D341Med (cell line): ENCODE measurements at places on chromosomes 5 and 9.

DNA sequence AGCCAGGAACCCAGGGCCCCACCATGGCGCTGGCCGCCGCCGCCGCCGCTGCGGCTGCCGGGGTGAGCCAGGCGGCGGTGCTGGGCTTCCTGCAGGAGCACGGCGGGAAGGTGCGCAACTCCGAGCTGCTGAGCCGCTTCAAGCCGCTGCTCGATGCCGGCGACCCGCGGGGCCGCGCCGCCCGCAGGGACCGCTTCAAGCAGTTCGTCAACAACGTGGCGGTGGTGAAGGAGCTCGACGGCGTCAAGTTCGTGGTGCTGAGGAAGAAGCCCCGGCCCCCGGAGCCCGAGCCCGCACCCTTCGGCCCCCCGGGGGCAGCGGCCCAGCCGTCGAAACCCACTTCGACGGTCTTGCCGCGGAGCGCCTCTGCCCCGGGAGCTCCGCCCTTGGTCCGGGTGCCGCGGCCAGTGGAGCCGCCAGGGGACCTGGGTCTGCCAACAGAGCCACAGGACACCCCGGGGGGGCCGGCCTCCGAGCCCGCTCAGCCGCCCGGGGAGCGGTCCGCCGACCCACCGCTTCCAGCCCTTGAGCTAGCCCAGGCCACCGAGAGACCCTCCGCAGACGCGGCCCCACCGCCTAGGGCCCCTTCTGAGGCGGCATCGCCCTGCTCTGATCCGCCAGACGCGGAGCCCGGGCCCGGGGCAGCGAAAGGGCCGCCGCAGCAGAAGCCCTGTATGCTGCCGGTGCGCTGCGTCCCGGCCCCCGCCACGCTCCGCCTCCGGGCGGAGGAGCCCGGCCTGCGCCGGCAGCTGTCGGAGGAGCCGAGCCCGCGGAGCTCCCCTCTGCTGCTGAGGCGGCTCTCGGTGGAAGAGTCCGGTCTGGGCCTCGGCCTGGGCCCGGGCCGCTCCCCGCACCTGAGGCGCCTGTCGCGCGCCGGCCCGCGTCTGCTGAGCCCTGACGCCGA, 749 bp downstream of the SOWAHA start:
- DNase-seq: peak; percentile 81

GRCh38 chr9:35711501-35712428, 20.2 kb downstream of the TLN1 start:
- DNase-seq: no peak

GRCh38 chr9:84592918-84593317, 76.6 kb upstream of the NTRK2 start:
- DNase-seq: no peak

DNA sequence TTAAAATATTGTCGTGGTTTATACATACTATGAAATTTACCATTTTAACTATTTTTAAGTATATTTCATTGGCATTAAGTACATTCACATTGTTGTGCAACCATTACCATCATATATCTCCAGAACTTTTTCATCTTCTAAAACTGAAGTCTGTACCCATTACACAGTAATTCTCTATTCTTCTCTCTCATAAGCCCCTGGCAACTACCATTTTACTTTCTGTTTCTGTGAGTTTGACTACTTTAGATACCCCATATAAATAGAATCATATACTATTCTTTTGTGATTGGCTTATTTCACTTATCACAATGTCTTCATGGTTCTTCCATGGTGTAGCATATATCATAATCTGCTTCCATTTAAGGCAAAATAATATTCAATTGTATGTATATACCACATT, 30.3 kb downstream of the NDUFS4 start:
- no peak for DNase-seq

- no peak for DNase-seq
Observed at GRCh38 chr5:145921211-145921610, 15.2 kb upstream of the SH3RF2 start.

- no peak for DNase-seq
Observed at GRCh38 chr5:53463909-53464621, 16.4 kb upstream of the FST start.

DNA sequence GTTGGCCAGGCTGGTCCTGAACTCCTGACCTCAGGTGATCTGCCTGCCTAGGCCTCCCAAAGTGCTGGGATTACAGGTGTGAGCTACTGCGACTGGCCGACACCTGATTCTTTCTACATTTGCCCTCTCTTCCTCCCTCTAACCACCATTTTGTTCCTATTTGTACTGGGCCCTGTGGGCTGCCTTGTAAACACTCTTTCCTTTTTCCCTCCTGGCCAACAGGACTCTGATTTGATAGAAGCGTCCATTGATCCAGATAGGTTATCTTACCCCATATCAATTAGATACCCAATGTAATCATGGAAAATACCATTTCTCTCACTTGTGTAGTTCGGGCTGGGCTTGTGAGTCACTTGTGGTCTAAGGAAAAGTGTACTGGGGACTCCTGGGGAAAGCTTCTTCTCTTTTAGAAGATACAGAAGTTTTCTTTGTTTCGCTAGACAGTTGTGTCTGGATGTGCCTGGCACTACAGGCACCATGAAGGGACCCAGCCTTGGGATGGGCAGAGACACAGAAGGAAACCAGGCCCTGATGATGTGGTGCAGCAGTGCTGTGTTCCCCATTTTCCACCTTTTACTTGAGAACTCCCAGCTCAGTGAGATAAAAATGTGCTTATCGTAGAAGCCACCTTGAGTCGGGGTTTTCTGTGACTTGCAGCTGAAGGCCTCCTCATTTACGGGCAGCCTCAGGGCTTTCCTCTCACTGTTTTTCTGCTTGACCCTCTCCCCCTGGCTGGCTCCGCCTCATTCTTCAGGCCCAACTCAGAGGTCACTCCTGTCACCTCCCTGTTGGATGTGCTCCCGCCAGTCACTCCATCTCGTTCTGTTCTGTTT, 32.8 kb upstream of the CPEB4 start:
- DNase-seq: no peak
